ENCODE measurements at places on chromosomes 11 and 22.

DNA sequence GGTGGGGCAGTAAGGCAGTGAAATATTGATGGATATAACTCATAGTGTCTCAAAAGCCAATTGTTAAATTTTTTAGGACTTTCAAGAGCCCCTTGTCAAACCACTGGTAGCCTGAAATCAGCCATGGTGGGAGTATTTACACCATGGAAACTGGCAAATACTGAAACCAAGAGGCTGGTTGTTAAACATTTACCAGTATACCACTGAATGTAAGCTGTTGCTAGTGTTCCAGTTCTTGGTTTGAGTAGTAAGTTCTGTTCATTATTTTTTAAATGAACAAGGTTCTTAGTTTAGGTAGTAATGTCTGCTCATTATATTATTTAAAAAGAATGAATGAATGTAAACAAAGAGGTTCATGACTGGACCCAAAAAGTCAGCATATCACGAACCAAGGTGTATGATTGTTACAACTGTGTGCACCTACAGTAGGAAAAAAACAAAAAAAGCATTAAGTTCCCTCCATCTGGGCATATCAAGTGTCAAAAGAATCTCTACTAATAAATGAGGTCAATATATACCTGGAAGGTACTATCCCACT is 4.5 kb upstream of the EIF3F start:
- DNase-seq, result no peak

DNA sequence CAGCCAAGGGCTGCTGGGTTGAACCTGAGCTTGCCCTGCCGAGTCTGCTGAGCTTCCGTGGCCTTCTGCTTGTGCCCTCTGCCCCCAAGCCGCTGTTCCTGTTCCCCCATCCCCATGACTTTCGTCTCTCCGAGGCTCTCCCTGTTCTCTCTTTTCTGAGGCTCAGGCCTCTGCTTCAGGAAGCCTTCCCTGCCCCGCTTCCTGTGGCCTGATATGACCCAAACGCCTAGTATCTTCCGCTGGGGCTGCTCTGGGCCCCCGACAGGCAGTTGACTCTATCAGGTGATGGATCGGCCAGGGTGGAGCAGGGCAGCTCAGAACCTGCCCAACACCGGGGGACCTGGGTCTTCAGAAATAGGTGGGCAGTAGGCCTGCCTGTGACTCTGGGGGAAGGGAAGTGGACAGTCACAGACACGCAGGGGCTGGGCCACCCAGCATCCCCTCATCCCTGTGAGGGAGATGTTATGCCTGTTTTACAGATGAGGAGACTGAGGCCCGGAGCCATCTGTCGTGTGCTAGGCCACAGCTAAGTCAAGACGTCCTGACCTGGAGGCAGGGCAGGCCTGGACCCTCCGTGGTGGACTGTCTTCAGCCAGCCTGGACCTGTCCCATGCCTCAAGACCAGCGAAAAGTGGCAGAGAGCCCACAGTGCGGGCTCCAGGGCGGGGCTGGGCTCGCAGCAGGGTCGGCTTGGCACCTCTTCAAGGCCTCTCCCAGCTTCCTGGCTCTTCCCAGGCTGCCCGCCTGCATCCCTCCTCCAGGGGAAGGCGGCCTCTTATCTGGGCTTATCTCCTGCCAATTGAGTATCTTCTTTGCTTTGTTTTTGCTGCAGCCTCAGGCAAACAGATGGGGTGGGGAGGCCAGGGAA is 16.2 kb downstream of the BAD start:
- no peak for DNase-seq

DNA sequence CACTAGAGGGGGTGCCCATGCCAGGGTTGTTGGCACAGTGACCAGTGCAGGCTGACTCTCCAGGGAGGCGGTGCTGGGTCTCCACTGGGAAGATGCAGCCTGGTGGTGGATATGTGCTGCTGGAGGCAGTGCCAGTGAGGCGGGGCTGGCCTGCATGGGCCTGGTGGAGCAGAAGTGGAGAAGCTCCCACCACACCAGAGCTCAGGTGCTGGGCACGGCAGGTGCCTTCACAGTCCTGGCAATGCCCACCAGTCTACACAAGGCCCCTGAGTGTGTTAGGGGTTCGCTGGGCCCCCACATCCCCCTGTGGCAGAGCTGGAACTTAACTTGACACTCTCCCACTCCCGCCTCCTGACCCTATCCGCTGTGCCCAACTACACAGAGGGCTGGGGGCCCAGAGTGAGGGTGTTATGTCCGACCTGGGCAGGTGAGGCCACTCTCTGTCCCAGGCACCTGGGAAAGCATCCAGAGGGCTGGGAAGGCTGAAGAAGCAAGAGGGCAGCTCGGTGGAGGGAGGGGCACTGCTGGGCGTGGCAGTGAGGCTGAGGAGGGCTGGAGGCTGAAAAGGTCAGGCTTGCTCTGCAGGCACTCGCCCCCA is 102.4 kb upstream of the B3GAT1 start:
- DNase-seq, result no peak

DNA sequence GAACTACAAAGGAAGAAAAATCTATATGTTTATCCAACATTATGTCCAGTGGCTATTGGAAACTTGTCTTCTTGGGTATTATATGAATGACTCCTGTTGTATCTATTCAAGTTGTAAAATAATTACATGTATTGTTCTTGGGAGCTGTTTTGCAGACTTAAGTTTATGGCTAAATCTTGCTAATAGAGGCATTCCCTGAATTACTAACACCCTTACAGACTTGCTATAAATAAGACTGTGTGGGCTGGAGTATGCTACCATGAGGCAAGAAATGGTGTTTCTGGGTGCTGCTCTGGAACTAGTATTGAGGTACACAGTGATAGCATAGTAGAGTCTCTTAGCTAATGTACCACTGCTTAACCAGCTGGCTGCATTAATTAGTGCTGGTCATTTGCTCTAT is 155.1 kb downstream of the HIPK3 start:
- no peak for DNase-seq

GRCh38 chr11:64248578-64248977 is 1.8 kb upstream of the PPP1R14B start:
- no peak for DNase-seq

GRCh38 chr11:112806876-112807275 is 154.3 kb upstream of the NCAM1 start:
- DNase-seq, result no peak

DNA sequence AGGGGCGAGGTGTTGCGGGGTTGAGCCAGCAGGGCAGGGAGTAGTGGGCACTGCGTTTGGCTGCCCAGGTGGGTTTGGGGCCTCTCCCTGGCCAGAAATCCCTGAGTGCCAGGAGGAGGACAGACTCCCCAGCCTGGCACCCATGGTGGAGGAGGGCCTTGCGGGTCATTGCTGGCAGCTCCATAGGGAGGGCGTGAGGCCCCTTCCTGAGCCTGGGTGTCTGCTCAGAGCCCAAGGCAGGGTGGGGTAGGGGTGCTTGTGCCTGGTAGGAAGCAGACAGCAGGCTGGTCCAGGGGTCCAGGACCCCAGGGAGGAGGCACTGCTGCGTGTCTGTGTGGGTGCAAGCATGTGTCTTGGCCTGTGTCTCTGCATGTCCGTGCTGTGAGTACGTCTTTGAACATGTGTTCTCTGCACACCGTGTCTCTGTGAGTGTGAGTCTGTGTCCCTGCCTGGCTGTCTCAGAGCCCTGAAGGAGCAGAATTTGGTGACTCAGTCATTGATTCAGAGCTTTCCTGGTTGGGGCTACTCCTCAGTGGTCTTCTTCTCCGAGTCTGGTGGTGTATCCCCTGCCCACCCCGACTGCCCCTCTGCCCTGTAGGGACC is 3.9 kb downstream of the TSPAN4 start:
- DNase-seq, result no peak

- no peak for DNase-seq
Measured at GRCh38 chr11:91160661-91161060, 937.8 kb upstream of the CHORDC1 start.

GRCh38 chr11:24496386-24496735 is 492 bp upstream of the LUZP2 start:
- DNase-seq, result no peak

DNA sequence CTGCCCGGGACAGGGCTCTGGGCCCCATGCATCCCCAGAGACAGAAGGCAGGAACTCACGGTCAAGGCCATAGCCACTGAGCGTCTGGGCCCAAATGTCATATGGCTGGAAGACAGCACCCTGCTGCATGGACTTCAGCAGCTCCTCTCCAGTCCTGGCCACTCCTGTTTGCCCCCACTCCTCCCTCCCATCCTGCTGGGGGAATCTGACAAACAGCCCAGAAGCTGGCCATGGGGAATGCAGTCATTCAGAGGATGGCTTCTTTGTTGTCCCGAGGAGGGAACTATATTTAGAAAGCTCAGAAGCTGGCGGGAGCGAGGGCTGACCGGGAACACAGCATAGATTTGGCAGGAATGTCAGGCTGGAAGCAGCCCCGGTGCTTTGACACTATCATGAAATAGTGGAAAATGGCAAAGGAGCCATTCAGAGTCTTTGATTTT is 35.0 kb downstream of the DKK3 start:
- DNase-seq, result no peak

GRCh38 chr22:37697538-37697835 is 639 bp downstream of the TRIOBP start:
- DNase-seq, result no peak

DNA sequence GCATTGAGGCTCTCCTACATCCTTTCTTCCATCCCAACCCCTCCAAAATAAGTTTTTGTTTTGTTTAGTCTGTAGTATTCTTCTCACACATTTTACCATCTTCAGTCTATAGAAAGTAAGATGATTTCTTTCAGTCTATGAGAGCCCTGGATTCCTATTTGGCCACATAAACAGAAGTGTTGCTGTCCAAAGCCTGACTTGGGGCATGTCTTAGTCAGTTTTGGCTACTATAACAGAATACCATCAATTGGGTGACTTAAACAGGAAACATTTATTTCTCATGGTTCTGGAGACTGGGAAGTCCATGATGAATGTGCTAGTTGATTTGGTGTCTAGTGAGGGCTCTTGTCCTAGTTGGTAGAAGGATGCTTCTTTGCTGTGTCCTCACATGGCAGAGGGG is 146.8 kb upstream of the DDI1 start:
- DNase-seq, result no peak

- DNase-seq, result no peak
Measured at GRCh38 chr11:104841973-104842525, 56.2 kb downstream of the CASP12 start.

DNA sequence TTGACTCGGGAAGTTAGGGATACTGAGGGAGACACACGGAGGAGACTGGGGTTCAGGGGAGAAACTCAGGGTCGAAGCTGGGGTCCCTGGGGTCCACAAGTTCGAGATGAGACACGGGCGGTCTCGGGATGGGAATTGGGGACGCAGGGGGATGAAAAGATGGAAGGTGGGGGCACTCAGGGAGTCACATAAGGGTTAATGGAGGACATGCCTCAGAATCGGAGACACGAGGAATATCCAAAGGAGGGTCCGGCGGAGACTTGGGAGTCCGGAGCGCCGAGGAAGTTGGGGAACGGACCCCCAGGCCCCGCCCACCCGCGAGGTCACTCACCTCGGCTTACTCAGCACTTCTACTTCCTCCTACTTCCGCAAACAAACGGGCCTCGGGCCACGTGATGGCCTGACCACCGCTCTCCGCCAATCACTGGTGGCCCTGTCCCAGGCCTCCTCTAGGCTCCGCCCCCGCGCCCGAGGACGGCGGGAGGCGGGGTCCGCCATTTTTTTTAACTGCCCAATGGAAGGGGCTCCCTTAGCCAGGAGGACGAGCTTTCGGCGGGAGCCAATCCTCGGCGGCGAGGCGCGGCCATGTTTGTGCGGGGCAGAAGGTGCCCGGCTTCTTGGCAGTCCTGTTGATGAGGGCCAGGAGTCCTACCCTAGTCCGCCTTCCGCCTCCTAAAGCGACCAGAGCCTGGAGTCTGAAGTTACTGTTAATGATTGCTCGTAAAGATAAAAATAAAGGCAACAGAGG is at the start of gene PLA2G6:
PLA2G6 (minus strand) TSS at position 378 of the 748 bp plus-strand sequence. CDS start 12,404 bp downstream, outside the sequence.
- peak; percentile 99 for DNase-seq

- DNase-seq, result no peak
Measured at GRCh38 chr11:9820260-9820659, 156.4 kb downstream of the SWAP70 start.

DNA sequence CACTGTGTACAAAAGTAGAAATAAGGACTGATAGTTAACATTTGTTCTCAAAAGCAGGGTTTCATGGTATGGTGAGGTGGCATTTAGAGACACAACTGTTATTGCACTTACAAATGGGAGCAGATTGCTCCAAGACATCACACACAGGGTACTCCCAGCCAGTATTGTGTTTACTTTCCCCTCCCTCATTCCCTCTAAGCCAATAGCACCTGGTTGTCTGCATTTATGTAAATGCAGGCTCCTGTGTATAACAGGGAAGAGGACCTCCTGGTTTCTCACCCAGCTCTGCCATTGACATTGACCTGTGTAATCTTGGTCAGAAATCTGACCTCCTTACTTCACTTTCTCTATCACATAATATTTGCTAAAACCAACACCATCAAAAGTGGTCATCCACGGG is 154.4 kb downstream of the NAV2 start:
- DNase-seq, result no peak

DNA sequence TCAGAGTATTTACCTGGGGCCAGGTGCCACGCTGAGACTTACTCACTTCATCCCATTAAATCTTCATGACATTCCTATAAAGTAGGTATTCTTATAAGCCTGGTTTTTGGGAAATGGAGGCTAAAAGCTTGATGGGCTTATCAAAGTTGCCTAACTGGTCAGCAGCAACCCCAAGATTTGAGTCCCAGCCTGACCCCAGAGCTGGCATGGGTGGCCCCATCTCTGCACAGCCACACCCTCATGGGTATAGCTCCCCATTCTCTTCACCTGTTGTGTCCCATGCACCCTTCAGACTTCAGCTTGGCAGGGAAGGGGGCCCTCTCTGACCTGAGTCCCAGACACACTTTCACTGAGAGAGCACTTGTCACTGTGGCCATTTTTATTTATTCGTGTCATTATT is 37.4 kb upstream of the TP53I11 start:
- DNase-seq, result no peak

DNA sequence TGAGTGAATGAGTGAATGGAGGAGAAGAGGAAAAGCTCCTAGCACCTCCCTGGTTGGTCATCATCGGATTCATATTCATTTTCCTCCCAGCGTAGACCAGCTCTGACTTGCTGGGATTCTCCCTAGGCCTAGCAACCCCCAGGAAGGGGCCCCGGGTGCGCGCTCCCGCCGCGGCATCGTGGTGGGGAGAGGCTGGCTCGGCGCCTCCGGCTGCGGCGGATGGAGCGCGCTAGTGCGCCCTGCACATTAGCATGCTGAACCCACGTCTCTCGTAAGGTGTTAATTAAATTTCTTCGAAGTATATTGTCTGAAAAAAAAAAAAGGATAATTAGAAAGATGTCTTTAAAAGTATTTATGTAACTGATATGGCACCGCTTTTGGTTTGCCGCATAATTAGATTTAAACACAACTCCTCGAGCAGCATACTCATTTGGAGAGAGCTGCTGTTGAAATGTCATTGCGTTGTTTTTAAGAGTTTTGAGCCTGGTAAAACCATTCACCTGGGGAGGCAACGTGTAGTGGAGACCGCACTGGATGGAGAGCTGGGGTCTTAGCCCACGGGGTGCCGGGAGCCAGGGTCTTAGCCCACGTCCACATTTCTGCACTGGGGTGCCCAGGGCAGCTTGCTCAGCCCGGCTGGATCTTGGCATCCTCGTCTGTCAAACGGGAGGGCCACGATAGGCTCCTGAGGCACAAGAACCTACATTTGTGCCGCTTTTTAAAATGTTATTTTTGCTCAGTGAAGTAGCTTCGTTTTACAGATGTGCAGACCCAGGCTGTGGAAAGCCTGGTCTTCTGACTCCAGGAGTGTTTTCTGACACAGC is 21.8 kb downstream of the MPPED1 start:
- no peak for DNase-seq

- DNase-seq, result no peak
Measured at GRCh38 chr11:124481365-124482323, 36.1 kb upstream of the OR8B8 start.

Measured in CD4-positive, alpha-beta T cell treated with Interleukin-2 at 100 ng/mL for 4 hours (primary cell).